Central memory CD8-positive, alpha-beta T cell (primary cell): ENCODE measurements at places on chromosomes 16 and 17.

DNA sequence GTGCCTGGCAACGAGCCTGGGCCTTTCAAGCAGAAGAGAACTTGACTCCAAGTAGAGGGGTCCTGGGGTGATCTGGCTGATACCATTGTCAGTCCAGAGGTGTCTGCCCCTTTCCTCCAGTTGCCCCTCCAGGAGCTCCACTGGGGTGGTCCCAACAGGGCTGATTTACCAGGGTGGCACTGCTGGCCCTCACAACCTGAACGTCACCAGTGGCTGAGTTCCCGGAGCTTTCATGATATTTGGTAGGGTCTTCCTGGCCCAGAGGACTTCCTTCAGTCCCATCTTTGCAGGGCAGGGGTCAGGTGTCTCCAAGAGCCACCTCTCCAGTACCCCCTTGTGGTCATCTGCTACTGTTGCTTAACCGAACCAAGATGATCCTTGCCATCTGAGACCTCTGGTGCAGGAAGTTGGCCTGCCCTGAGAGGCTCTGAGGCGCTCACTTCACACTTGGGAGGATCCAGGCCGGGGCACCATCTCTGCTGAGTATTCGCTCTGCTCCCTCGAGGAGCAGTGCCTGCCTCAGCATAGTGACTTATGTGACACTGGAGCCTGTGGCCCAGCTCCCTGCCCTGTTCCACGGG is 3.5 kb downstream of the LIMD2 start:
- DNase-seq, result peak; percentile 27

- DNase-seq, result no peak
These were observed 89.3 kb downstream of the SDR42E1 start for GRCh38 chr16:81921843-81922584.

- no peak for DNase-seq
These were observed 60.9 kb upstream of the FAM20A start for GRCh38 chr17:68662037-68662432.

DNA sequence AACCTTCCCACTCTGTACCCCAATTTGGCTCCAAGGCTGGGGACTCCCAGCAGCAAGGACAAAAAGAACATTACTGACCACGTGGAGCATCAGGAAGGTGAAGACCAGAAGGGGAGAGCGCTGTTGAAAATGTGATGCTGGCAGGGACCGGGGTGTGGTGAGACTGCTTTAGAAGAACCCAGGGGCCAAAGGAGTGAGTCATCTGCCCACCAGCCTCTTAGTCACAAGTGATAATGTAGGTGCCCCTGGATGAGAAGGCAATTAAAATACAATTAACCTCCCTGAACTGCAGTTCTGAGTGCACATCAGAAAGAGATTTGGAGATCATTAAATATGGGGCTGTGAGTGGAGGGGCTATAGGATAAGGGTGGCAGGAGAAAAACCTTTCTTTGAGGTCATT is 366.6 kb upstream of the CCL2 start:
- DNase-seq, result no peak

DNA sequence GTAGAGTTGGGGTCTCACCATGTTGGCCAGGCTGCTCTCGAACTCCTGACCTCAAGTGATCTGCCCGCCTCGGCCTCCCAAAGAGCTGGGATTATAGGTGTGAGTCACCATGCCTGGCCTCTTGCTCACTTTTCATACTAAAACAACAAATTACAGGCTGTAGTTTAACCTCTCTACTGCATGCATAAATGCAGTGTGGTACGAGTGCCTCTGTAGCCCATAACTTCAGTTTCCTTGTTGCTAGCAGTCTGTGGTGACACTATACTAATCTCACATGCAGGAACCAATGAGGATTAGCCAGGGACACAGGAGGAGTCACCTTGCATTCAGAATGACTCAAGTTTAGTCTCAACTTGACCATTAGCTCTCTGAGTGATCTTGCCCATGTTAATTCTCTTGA is 20.1 kb downstream of the HMOX2 start:
- no peak for DNase-seq

DNA sequence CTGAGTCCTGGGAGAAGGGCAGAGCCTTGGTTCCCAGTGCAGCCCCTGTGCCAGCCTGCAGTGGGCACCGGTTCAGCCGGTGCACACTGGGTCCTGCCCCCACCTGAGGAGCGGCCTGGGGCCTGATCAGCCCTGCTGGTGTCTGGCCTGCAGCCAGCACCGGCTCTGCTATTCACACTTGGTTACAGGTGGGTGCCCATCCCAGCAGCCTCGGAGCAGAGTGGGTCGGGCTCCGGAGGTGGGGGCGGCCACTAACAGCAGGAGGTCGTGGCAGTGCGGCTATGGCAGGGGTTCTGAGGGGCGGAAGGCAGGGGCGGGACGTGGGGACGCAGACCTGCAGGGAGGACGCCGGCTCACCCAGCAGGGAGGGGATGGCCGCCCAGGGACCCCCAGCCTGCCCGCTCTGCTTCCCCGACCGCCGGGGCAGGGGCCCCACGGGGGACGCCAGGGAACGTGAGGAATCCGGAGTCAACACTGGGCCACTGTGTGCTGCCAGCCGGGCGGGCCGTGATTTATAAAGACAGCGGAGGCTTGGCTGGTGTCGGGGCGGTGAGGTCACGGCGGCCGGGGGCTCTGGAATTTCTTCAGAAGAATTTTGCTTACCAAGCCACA is 20.3 kb downstream of the METRNL start:
- DNase-seq, result no peak

GRCh38 chr17:1873418-1873817 is 43.6 kb downstream of the RPA1 start:
- DNase-seq, result no peak

DNA sequence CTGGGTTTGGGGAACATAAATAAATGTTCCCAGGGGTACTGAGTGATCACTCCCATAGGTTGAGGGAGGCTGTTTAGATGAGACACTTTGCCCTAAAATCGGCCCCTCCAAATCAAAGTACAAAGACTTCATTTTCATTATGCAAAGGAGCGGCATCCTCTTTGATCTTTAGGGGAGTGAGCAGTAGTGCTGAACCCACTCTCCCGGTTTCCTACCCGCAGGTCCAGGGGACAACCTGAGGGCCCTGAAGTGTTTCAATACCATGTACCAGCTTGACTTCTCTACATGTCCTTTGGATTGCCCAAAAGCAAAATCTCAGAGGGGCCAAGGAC is 3.6 kb downstream of the HOXB6 start:
- no peak for DNase-seq

- no peak for DNase-seq
These were observed 6.9 kb downstream of the CYBC1 start for GRCh38 chr17:82443465-82444283.

GRCh38 chr16:65318590-65319257 is 196.9 kb upstream of the CDH11 start:
- no peak for DNase-seq

DNA sequence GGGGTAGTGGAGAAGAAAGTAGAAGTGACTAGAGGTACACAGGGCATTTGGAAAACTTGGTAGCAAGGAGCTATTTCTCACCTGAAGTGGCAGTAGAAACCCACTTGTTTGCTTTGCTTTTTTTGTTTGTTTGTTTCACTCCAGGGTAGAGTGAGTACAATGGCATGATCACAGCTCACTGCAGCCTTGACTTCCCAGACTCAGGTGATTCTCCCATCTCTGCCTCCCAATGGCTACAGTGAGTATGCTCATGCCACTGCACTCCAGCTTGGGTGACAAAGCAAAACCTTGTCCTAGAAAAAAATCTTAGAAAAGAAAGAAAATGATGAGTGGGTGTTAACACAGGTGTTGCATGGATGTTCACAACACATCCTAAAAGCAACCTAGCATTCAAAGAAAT is 40.4 kb downstream of the SCNN1G start:
- DNase-seq, result no peak

GRCh38 chr17:17063546-17064122 is 21.4 kb downstream of the MPRIP start:
- DNase-seq, result no peak

DNA sequence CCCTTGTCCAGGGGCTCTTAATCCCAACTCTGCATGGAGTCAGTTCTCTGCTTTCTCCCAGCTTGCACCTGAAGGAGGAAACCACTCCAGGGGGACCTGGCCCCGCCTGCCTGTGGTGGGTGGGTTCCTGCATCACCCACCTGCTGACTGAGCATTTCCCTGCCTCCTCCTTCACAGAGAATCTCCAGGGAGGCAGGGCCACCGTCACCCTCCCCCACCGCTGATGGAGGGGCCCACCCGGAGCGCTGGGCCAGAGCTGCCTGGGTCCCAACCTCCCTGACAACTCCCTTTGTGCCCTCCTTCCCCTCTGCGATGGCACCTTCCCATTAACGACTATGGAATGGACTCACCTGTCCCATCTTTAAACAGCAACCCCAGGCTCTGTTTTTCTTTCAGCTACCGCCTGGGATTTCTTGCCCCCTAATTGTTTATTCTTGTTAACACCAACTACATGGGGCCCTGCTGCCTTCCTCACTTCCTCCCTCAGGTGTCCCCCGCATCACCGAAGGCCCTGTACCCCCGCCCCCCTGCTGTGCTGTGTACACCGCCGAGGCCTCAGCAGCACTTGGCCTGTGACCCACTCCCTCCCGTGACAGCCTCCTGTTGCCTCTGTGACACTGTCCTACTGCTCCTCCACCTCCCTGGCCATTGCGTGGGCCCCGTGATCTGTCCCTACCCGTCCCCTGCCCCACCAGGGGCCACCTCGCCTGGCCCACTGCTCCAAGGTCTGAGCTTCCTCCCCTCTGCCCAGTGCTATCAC is 842 bp upstream of the TEDC2 start:
- DNase-seq, result no peak

- DNase-seq, result no peak
These were observed 18.2 kb upstream of the MAP3K14 start for GRCh38 chr17:45334701-45335677.

DNA sequence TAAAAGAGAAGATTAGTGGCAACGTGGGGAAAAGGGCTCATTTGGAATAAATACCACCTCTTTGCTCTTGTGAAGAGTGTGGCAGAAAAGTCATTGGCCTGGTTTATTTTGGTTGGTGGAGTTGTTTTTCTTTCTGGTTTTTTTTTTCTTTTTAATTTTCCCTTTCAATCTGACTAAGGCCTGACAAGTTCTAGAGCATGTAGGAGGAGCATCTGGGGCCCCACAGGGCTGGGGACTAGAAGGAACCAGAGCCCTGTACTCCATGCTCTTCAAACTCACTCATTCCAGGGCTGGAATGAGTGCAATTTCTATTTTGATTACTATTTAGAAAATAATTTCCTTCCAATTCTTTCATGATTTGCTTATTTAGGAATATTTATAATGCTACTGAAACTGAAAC is 13.3 kb downstream of the IRX5 start:
- no peak for DNase-seq

DNA sequence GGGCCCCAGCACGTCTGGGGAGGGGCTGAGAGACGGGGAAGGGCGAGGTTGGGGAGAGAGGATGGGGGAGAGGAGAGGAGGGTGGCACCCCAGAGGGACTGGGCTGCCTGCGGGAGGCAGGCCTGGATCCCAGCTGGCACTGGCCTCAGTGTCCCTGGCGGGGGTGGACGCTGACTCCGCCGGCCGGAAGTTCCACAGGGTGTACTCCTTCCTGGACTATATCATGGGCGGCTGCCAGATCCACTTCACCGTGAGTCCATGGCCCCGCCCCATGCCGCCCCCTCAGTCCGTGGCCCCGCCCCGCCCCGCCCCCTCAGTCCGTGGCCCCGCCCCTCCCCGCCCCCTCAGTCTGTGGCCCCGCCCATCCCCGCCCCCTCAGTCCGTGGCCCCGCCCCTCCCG is 11.3 kb downstream of the CPNE7 start:
- DNase-seq, result no peak

DNA sequence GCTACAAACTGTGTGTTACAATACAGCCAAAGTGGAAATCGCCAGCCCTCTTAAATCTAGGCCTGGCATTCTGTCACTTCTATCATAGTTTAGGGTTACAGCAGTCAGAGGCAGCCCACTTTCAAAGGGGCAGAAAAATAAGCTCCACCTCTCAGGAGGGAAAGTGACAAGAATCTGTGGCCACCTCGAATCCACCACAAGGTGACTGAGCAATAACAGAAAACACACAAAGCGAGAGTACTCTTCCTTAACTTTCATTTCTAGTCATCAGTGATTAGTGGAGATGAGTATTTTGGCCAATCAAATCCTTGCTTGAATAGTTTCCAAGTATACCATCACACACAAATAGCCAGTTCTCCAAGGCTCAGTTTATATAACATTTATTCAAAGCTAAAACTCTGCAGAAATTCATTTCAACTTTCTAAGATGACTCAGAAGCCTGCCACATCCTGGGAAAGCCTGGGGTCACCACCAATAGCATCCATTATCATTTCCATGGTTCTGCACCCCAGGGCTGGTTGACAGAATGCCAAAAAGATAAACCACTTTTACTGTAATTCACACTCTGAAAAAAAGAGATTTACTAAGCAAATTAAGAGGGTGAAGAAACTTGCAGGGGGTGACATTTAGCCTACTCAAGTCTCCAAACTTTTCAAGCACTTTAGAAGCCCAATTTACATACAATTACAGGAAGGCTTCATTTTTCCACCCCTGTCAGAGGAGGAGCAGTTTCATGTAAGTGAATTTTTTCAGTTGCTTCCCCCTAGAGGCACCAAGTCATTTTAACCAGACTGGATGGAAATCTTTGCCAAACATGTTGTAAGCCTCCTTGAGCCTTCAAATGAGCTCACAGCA is 66.8 kb downstream of the SALL1 start:
- no peak for DNase-seq

- no peak for DNase-seq
These were observed 31.3 kb downstream of the AP1G1 start for GRCh38 chr16:71777329-71777728.

GRCh38 chr17:43216369-43216761 is 4.7 kb downstream of the TMEM106A start:
- no peak for DNase-seq

GRCh38 chr16:11473728-11474127 is 113.0 kb downstream of the LITAF start:
- no peak for DNase-seq

DNA sequence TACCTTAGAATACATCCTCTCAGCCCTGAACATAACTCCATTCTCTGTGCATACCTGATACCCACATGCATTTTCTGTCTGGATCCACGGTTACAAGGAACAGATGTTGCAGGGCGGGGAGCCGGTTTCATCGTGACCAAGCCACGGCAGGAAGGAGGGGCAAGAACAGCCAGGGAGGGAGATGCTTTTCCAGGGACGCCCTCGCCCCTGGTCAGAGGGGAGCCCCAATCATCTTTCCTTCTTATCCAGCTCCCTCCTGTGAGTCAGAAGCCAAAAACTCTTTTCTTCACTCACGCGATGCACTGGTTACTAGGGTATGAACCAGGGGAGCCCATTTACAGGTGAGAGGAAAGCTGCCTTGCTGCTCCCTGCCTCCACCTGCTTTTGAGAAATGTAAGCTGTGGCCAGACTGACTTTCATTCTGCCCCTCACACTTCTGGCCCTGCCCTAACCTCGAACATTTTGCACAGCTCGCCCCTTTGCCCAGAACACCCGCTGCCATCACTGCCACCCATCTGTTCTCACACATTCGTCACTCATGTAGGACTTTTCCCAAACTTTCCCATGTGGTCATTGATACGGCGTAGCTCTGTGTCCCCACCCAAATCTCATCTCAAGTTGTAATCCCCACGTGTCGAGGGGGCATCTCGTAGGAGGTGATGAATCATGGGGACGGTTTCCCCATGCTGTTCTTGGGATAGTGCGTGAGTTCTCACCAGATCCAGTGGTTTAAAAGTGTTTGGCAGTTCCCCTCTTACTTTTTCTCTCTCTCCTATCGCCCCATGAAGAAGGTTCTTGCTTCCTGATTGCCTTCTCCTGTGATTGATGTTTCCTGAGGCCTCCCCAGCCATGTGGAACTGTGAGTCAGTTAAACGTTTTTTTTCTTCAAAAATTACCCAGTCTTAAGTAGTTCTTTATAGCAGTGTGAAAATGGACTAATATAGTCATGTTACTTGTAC is 20.5 kb downstream of the FOXL1 start:
- no peak for DNase-seq
